ENCODE measurements at places on chromosomes 4 and X. TPM values are rescaled to one million over a fixed set of nuclear protein-coding genes. Genes with fewer than 3 reads are reported as not detected.
A peak's percentile ranks its signal among the peaks of the same experiment; 100 is the strongest.

DNA sequence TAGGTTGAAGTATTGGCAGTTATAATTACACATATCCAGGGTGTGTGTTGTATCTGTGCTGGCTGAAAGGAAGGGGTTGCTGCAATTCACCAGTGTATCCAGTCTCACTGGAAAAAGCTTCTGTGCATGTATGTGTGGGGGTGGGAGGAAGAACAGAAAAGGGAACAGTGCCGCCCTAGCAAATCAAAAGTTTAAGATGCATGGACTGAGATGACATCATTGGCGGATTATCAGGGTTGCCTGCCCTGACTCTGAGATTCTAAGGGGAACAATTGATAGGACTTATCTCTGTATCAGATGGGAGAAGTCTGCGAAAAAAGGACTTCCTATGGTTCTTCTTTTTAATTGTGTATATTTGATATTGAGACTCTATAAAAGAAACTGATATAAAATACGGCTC lies 3.5 kb downstream of the SLC25A43 start:
- no peak for DNase-seq

GRCh38 chr4:184573701-184574100 lies 75.5 kb downstream of the CASP3 start:
- DNase-seq: no peak

DNA sequence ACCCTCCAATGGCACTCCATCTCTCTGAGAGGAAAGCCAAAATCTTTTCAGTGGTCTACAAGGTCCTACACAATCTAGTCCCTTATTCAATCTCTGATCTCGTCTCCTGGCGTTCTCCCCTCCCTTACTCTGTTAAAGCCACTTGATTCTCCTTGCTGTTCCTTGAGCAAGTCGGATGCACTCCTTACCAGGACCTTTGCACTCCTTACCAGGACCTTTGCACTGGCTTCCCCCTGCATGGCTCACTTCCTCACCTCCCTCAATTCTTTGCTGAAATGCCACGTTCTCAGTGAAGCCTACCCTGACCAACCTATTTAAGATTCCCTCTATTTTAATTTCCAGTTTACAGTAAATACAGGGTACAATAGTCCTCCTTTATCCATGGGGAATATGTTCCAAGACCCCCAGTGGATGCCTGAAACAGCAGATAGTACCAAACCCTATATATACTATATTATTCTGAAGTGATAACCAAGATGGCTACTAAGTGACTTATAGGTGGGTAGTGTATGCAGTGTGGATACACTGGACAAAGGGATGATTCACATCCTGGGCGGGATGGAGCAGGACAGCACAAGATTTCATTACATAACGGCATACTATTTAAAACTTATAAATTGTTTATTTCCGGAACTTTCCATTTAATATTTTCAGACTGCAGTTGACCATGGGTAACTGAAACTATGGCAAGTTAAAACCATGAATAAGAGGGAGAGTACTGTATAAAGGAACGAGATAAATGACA lies 6.5 kb upstream of the DLG3 start:
- peak; percentile 43 for DNase-seq

DNA sequence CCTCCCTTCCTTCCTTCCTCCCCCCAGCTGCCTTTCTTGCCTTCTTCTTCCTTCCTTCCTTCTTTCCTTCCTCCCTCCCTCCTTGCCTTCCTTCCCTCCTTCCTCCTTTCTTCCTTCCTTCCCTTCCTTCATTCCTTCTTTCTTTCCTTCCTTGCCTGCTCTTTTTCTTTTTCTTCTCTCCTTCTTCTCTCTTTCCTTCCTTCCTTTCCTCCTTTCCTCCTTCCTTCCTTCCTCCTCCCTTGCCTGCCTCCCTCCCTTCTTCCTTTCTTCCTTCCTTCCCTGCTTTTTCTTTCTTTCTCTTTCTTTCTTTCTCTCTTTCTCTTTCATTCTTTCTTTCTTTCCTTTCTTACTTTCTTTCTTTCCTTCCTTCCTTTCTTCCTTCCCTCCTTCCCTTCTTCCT lies 49.1 kb downstream of the STK32B start:
- DNase-seq: no peak

- no peak for DNase-seq
These were observed 43.0 kb upstream of the TAPT1 start for GRCh38 chr4:16269240-16269639.

DNA sequence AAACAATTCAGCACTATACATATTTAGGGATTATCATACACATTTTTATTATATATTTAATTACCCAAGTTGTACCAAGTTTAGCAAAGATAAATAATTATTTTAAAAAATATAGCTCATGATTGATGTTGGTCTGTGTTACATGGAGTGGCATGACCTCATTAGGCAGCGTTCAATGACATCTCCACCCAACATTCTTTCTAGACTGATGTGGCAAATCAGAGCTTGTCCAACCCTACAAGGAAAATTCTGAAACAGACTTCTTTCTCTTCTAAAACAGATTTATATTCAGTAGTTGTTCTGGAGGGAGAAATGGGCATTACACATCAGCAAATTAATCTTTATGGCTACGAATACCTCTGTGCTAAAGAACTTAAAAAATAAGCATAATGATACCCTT lies 189.7 kb downstream of the PDGFC start:
- DNase-seq: peak; percentile 38

DNA sequence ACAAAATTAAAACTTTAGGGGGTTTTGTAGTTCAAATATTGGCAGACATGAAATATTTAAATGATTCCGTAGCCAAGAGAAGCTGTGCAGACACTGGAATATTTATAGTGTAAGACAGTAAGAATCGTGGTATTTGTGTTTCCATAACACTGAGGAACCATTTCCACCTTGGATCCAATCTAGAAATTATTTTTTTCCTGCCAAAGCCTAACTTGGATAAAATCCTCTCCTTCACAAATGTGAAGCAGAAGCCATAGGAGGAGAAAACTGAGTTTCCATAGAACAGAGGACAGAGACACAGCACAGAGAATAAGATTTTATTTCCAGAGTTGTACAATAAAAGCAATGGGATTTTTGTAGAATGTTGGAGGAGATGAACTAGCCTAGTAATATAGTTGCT lies 19.9 kb upstream of the SRPX start:
- no peak for DNase-seq

DNA sequence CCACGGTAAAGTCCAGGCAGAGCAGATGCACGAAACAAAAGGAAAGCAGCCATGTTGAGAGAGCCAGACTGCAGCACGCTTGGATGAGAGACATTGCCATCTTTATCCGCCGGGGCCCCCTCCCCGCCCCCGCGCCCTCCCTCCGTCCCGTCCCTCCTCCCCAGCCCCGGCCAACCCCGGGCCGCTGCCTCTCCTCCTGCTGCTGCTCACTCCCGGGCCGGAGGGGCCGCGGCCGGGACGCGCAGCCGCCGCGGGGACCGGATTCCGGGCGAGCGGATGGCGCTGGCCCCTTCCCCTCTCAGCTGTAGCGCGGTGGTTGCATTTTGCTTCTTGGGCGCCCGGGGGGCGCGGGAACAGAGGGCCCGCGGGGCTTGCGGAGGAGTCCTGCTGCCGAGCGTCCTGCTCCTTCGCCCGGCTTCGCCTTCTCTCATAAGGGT lies 542 bp downstream of the RNF150 start:
- no peak for DNase-seq

PPA2 gene
- total RNA-seq: 116 TPM

ASIC5 gene
- not detected for total RNA-seq

PDS5A gene
- 95.2 TPM for total RNA-seq
